ENCODE measurements at places on chromosomes 1 and 21.

DNA sequence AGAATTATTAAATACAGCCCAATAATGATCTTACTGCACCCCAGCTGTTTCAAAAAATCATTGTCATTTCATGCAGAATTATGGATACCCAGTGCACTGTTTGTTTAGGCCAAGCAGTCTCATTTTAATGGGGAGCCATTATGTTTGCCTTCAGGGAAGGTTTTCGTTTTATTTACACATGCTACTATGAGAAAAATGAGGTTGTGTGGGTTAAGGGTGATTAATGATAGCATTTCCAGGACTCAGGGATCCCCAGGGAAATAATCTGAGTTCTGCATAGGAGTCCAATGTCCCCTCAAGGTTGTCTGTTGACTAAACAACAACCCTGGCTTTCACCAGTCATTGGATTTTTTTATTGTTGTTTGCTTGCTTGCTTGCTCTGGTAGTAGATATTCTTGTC is 71.0 kb upstream of the ZP4 start:
- no peak for DNase-seq

- no peak for DNase-seq
Observed at GRCh38 chr1:219075121-219075879, 98.4 kb upstream of the LYPLAL1 start.

DNA sequence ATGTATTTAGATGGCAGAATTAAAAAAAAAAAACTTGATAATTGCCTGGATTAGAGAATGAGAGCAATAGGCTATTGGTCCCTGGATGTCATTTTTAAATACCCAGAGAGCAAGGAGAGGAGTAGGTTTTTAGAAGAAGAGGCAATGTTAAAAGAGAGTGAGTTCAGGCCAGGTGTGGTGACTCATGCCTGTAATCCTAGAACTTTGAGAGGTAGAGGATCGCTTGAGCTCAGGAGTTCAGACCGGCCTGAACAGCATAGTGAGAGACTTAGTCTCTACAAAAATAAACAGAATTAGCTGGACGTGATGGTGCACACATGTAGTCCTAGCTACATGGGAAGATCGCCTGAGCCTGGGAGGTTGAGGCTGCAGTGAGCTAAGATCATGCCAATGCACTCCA is 15.9 kb upstream of the MUTYH start:
- DNase-seq = no peak

- DNase-seq = no peak
Observed at GRCh38 chr1:11854519-11854918, 4.2 kb downstream of the NPPB start.

DNA sequence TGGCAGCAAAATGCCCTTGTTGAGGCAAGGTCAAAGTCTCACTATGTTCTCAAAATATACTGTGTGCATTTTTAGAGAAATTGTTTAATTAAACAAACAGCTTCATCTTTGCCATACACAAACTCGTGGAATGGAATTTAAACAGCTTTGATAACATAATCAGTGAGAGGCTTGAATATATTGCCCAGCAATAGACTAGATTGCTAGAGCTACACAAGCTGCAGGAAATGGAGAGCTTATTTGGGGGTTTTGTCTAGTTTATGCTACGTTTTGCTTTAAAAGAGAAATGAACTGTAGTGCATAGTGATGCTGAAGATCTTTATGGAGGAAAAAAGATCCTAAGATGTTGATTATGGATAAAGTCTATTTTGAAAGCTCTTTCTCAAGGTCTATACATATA is 166.8 kb upstream of the HMCN1 start:
- DNase-seq = no peak

- peak; percentile 59 for DNase-seq
Observed at GRCh38 chr21:38355992-38356781, 99.4 kb downstream of the KCNJ15 start.

DNA sequence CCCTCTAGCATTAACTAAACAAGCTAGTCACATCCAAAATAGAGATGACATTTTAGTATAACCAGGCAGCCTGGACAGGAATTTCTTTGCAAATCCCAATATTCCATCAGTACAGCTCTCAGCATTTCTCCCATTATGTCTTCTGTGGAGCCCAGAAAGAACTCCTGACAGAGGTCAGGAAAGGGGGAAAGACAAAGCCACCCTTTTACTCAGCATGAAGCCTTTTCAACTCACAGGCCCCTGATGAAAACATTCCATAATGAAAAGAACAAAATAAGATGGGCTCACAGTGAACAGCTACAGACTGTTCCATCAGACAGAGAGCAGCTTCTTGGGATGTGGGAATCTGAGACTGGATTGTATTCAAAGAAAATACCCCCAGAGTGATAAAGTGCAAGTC is 80.6 kb downstream of the TEX35 start:
- DNase-seq = no peak

- no peak for DNase-seq
Observed at GRCh38 chr21:16667395-16667794, 845.4 kb upstream of the CXADR start.

DNA sequence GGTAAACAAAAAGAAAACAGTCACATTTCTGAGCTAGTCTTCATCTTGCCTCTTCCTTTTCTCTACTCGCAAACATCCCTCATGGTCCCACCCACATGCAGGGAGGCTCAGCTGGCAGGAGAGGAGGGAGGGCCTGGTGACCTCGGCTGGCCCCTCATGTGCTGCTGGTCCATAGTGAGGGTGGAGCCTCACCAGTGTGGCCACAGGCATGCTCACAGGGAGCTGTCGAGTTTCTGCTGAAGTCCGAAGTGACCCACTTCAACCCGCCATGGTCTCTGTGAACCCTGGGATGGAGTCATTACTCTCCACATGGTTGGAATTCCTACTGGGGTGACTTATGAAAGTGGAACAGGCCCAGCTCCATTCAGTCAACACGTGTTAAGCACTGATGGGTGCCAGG is 253.4 kb downstream of the RHOU start:
- no peak for DNase-seq

GRCh38 chr1:29213055-29213454 is 17.7 kb downstream of the MECR start:
- no peak for DNase-seq

- no peak for DNase-seq
Observed at GRCh38 chr21:29664615-29665014, 275.2 kb downstream of the GRIK1 start.

DNA sequence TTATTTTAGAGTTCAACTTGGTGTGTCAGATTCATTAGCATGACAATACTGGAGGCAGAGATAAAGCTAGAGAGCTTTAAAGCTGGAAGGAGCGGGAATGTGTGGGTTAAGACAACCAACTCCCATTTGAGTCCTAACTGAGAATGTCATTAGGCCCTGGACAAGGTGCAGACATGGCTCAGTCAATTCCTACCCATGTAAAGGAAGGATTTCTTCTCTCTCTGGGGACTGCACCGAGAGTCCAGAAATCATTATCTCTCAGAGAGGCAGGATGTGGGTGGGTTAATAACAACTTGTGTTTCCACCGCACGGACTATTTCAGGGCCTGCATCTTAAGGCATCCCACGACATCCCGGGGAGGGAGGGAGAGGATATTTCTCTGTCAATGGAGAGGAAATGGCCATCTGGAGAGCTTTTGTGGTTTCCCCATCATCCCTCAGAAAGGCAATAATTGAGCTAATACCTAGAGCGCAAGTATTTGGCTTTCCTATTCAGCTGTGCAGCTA is 46.7 kb upstream of the SARS1 start:
- no peak for DNase-seq

DNA sequence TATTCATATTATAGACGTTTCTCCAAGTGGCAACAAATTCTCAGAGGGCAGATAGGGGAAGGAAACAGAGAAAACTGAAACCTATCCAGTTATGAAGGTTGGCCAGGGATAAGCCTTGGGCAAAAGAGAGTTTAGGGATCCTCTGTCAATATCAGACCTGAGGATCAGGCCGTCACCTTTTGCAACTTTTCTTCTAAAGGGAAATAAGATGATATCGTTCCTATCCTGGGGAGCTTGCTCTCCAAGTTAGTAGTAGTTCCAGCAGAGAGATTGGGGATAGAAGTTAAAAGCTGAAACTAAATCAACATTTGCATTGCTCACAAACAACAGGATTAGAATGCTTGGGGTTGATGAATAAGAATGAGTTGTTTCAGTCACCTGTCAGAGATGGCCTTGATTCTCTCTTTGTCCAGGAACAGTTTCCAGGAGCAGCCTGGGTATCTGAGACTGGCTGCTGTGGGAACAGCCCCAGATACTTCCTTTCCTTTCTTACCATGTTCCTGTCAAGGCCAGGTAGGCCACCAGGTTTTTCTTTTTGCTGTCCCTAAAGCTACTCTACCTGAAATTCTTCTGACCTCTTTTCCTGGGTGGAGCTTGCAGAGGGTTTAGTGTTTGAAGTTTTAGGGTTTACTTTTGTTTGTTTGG is 2.5 kb downstream of the RIIAD1 start:
- no peak for DNase-seq

- DNase-seq = no peak
Observed at GRCh38 chr1:232556351-232556750, 73.6 kb downstream of the SIPA1L2 start.

DNA sequence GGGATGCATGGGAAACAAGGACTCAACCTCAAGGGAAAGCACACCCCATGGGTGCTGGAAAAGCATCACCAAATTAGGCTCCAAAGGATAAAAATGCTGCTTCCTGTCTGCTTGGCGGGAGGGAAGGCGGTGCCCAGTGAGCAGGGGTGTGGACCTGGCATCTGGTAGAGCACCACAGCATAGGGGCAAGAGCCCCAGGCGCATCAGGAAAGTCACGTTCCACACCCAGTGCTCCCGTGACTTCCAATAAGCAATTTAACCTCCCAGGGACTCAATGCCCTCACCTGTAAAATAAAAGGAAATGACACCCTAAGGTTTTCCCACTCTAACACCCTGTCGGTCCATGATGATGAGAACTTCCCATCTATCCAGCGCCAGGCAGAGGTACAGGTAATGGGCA is 206.0 kb downstream of the SETD4 start:
- DNase-seq = no peak

DNA sequence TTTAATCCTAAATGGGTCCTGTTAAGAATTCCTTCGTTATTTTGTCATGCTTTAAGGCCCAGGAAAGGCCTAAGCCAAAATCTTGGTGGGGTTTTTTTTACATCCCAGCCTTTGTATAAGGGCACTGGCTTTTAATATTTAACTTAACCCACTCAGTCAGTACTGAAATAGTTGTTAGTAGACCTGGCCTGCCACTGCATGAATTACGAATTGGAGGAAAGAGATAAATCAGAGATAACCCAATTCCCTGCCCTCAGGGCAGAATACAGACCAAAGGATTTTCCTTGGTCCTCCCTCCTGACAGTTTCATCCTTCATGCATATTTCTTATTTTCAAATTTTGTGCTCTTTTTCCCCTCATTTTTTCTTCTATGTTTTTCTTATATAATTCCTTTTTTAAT is 193.0 kb downstream of the FASLG start:
- no peak for DNase-seq

GRCh38 chr21:38911484-38912101 is 105.9 kb downstream of the ETS2 start:
- DNase-seq = no peak

DNA sequence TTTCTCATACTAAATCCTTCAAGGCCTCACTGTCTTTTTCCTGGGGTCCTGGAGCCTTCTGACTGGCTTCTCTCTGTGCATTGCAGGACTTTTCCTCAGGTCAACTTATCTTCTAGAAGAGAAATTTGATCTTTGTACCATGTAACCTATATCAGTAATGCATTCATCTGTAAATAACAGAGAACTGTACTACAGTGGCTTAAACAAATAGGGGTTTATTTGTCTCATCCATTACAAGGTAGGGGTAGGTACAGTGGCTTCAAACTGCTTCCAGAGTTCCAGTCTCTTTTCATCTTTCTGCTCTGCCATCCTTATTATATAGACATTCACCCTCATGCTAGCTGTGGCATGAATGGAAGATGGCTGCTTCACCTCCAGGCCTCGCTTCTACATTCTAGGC is 29.5 kb upstream of the GTF2B start:
- no peak for DNase-seq

DNA sequence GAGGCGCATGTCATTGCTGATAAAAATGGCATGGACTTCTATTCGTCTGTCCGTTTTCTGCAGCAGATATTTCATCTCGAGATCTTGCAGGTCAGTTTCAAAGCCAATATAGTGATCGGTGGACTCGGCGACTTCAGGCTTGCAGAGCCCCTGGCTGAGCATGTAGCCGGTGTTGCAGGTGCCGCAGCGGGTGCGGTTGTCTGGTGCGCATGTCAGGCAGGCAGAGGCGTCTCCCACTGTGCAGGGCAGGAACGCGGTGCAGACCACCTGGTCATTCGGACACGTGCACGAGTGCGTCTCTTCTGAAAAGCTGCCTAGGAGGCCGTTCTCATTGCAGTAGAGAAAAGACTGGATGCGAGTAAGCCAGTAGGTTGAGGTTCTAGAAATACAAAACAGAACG is 378.9 kb downstream of the BRINP3 start:
- no peak for DNase-seq

DNA sequence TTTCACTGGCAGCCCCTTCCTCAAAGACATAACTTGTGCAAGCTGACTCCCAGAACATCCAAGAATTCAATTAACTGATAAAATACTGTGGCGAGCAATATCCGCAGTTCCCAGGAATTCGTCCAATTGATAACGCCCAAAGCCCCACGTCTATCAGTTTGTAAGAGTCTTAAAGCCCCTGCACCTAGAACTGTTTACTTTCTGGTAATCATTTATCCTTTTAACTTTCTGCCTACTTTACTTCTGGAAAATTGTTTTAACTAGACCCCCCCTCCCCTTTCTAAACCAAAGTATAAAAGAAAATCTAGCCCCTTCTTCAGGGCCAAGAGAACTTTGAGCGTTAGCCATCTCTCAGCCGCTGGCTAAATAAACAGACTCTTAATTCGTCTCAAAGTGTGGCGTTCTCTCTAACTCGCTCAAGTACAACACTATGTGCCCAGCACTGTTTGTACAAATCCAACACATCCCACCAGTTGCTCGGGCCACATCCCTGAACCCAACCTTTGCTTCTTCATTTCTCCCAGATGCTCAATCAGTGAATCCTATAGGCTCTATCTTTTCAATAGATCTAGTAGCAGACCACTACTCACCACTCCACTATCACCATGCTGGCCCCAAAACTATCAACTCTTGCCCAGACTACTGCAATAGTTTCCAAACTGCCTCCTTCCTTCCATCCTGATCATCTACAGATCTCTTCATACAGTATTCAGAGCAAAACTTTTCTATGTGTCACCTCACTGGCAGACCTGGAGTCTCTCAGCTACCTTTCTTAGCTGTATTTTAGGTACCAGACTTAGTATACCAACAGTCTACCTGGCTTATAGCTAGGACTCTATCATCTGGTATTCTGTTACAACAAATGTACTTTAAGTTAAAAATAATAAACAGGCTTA is 3.3 kb upstream of the CHD1L start:
- no peak for DNase-seq

GRCh38 chr1:48823168-48823567 is 46.5 kb upstream of the BEND5 start:
- DNase-seq = no peak

GRCh38 chr1:209041927-209042326 is 541.6 kb upstream of the CAMK1G start:
- no peak for DNase-seq

Measured in activated T-cell treated with anti-CD3 and anti-CD28 coated beads for 24 hours (primary cell).